ENCODE measurements at places on chromosomes 16 and 17.

DNA sequence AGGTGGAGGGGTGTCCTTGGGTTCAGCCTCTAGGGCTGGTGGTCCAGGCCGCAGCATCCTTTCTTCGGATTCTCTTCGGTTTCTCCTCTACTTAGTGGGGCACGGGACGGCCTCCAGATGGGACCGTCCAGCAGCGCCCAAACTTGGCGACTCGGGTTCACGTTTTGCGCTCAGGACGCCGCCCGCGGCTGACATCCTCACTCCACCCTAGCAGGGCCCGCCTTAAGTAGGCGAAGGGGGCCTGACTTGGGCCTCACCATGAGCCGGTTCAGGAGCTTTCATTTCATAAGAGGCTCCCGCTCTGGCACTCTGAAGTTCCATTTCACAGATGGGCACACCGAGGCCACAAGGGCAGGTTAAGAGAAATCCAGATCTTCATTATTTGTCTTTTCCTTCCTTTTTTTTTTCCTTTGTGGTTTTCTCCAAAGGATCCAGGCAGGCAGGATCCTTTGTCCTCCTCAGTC lies 141.2 kb downstream of the SEC14L1 start:
- no peak for DNase-seq

GRCh38 chr17:51572115-51572514 lies 311.8 kb downstream of the UTP18 start:
- DNase-seq: no peak

DNA sequence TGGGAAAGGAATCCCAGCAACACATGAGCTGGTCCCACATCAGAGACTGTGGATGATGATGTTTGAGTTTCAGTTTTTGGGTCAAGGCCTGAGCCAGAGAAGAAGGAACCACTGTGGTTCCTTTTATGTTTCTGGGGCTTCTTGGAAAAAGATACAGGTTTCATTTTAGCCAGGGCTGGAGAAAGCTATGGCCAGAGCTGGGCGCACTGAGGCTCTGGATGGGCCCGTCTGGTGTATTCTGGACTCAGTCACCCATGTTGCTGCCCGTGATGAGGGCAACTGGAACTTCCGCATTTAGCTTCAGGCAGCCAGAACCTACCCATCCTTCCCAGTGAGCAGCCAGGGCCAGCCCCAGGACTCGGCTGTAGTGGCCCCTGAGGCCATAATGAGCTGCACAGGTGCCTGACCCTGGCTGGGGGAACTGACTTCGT lies 15.0 kb upstream of the PITPNA start:
- DNase-seq: no peak

GRCh38 chr16:19809121-19809635 lies 75.5 kb downstream of the GPRC5B start:
- DNase-seq: no peak

DNA sequence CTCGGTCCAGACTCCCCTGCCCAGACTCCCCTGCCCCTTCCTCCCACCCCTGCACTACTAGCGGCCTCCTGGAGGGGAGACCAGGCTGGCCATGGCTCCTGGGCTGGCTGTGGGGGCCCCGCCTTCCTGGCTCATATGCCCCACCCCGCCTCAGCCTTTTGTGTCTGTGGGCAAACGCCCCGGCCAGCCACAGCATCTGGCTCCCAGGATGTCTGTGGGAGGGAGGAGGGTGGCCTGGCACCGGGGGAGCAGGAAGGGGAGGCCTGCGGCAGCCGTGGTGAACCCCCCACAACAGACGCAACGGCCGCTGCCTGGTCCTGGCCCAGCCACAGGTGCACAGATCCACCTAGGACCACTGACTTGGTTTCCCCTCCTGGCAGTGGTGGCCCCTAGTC lies 32.9 kb downstream of the BAHCC1 start:
- DNase-seq: no peak

GRCh38 chr17:20253323-20253722 lies 214.0 kb downstream of the LGALS9B start:
- DNase-seq: no peak

GRCh38 chr17:76426853-76427252 lies 26.1 kb downstream of the UBE2O start:
- no peak for DNase-seq

DNA sequence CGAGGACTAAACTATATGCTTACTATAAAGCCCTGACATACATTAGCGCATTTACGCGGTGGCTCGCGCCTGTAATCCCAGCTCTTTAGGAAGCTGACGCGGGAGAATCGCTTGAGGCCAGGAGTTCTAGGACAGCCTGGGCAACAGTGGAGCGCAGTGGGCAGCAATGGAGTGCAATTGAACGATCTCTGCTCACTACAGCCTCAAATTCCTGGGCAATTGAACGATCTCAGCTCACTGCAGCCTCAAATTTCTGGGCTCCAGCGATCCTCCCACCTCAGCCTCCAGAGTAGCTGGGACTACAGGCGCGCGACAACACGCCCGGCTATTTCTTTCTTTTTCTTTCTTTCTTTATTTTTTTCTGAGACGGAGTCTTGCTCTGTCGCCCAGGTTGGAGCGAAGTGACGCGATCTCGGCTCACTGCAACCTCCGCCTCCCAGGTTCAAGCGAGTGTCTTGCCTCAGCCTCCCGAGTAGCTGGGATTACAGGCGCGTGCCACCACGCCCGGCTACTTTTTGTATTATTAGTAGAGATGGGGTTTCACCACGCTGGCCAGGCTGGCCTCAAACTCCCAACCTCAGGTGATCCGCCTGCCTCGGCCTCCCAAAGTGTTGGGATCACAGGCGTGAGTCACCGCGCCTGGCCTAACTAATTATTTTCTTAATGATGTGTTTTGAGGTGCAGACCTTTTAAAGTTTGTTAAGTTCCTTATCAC lies 506 bp upstream of the COG7 start:
- DNase-seq: no peak

GRCh38 chr17:57943140-57943539 lies 12.1 kb downstream of the CUEDC1 start:
- DNase-seq: no peak

- DNase-seq: no peak
Observed at GRCh38 chr16:35598696-35599332, 2139.4 kb downstream of the TP53TG3F start.

DNA sequence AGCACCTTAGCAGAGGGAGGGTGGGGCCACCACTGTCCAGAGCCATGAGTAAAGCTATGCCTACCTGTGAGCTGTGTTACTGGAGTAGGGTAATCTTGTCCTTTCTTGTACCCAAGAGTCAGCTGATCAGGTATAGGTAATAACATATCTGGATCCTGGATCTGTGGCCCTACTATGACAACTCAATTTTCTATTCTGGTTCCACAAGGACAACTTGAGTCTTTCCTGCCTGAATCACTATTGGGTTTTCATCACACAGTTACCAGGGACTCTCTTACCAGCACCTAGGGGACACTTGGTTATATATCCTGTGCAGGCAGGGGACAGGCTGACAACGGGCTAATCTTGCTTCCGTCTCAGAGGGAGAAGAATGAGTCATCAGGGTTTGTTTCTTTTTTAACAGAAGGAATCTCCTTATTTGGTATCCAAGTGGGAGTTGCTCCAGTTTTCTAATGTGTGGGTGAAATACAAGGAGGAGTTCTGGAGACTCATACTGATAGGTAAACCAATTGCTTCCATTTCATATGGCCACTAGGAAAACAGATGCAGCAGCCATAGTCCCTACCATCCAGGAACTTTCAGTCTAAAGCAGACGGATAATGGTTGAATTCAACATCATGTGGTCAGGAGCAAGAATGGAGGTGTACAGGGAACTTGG lies 6.8 kb downstream of the ZNF267 start:
- peak; percentile 33 for DNase-seq

DNA sequence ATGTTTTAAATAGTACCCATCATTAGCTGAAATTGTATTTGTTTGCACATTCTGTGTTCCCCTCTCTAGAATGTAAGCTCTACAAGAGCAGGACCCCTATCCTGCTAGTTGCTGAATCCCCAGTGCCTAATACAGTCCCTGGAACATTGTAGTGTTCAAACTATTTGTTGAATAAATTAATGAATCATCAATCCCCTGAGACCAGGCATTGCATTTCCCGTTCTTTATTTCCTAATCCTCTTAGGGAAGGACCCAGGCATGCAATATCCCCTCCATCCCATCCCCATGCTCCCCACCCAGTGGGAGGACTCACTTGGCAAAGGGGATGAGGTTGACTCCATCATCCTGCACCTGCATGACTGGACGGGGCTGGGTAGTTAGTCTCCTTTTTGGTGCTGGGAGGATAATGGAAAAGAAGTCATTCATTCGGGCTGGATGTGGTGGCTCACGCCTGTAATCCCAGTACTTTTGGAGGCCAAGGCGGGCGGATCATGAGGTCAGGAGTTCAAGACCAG lies 3.2 kb downstream of the INCA1 start:
- no peak for DNase-seq

DNA sequence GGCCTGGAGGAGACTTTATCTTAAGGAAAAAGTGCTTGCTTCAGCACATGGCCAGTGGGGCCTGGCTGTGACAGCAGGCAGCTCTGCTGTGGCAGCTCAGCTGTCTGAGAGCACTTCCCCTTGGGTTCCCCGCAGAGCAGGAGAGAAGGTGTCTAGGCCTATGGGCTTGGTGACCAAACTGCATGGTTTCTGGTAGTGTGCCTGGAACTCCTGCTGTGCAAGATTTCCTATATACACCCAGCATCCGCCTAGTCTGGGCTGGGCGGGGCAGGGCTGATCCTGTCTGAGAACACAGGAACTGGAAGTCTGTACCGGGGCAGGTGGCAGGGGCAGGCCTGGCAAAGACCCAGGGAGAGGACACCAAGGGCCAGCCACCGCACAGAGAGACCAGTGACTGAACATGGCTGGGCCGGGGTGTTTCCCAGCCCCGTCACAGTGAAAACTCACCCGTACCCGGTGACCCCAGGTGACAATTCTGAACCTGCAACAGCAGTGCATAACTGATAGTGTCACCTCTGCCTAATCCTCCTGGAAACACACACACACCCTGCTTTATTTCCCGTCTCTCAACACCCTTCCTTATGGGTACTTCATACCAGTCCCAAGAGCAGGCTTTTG lies 39.3 kb downstream of the CHD9 start:
- DNase-seq: no peak

DNA sequence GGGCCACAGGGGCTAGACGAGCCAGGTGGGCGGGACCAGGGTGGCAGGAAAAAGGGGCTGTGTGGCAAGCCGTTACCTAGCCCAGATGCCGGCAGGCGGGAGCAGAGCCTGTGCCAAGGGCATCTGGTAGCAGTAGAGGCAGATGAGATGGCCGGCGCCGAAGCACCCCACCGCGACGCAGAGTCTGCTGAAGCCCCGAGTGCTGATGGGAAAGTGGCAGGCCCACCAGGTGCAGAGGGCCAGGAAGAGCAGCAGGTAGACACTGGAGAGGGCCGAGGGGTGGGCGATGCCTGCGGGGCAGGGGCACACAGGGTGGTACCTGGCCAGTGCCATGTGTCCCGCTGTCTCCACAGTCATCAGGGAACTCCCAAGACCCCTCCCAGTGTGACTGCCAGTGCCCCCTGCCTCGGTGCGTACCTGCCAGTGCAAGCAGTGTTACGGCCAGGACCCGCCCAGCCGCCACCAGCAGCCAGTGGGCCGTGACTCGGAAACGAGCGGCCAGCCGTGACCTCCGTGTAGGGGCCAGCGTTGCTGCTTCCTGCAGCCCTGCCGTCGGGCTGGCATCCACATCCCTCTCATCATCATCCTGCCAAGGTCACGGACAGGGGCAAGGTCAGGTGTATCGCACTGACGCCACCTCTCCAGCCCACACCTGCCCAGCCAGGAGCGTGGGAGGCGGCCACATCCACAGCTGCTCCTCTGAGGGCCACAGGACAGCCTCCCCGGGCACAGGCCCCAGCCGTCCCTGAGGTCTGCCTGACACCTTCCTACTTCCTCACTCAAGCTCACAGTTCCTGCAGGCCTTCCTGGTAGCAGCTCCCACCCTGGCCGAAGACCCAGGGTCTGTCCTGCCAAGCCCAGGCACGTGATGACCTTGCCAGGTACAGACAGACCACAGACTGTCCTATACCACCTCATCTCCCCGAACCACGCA lies 32.1 kb downstream of the CTU2 start:
- DNase-seq: no peak

GRCh38 chr16:69924777-69925191 lies 26.4 kb upstream of the CLEC18A start:
- no peak for DNase-seq

DNA sequence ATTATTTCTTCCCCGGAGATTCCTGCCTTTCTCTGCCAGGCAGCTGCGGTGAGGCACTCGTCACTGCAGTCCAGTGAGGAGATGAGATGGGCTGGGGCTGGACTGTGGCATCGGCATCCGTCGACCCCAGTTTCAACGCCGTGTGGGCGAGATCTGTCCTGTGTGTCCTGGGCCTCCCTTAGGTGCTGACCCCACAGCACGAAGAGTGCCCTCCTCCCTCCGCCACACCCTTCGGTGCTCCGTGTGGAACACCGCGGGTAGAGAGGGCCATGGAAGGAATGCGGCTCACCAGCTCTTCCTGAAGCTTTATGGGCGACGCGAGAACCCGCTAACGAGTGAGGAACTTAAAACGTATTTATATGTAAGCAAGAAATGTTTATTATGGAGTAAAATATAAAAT lies 17.6 kb downstream of the ACSF3 start:
- no peak for DNase-seq

GRCh38 chr17:1942066-1942365 lies 83.1 kb downstream of the RTN4RL1 start:
- DNase-seq: no peak

DNA sequence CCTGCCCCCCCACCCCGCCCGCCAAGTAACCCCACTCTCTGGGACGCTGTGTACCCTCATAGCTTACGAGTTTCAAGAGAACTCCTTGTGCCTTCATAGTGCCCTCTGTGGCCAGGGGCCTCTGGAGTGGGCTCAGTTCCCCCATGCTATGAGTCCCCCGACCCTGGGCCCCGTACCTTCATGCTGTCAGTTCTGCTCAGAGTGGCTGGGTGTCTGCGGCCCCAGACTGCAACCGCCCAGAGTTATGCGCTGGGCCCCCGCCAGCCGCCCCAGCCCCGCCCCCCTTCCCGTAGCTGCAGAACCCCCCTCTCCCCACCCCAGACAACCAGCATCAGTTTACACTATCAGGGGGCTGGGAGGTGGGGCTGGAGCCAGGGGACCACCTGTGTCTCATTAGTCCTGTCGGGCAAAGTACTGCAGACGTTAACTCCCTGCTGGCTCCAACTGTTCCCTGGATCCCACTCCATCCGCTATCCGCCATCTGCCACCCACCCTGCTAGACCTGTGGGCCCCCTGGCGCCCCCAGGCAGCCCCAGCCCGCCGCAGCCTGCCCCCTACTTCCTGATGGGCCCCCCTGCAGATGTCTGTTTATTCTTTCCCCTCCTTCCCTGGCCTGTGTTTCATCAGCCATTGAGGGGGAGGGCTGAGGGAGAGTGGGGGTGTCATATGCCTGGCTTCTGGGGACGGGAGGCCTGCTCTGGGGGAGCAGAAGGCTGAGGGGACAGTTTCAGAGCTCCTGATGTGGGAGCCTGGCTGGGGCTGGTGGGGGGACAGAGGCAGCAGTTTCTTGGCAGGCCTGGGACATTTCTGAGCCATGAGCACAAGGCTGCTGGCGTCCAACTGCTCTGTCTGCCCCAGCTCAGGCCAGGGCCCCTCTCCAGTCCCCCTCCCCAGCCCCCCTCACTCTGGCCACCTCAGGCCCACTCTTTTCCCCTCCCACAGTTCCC lies at the start of gene MFAP4:
MFAP4 (minus strand) TSS at position 217 of the 947 bp plus-strand sequence; CDS start at position 182, 35 bp downstream.
- peak; percentile 65 for DNase-seq
